ENCODE measurements at places on chromosomes 5 and 9.
A peak's percentile ranks its signal among the peaks of the same experiment; 100 is the strongest.

DNA sequence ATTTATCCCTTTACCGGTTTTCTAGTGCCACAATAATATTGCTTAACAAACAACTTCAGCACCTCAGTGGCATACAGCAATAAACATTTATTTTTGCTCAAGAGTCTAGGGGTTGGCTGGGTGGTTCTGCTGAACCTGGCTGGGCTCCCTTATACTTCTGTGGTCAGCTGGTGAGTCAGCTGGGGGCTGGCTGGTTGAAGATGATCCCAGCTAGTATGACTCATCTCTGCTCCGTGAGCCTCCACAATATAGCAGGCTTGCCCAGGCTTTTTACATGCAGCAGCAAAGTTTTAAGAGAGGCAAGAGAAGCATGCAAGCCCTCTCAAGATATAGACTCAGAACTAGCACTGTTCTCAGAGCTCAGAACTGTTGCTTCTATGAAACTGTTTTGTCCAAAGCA, 523.5 kb upstream of the CLINT1 start:
- peak; percentile 91 for DNase-seq

DNA sequence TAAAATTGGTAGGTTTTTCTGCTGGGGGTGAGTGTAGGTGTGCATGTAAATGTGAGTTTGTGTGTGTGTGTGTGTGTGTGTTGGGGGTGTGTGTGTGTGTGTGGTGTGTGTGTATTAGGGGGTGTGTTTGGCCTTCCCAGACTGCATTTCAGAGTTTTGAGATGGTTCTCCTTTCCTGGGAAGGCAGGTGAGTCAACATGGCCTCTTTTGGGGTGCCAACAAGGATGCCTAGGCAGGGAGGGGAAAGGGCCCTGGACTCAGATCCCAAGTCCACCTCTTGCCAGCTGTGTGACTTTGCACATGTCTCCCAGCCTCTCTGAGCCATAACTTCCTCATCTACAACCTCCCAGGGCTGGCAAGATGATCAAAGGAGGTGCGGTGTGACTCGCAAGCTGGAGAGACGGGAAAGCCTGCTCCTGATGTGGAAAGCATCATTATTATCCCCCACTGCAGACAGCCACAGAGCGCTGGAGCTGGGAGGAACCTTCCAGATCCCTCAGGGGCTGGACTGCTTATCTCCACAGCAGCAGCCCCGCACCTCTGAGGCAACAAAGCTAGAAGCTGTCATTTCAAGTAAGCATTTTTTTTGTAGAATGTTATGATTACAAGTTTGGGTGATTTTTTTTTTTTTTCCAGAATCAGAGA, 63.5 kb upstream of the TBC1D2 start:
- no peak for DNase-seq

- DNase-seq, result no peak
These were observed 272.6 kb downstream of the MSX2 start for GRCh38 chr5:174996941-174997340.

- no peak for DNase-seq
These were observed 57.1 kb downstream of the GALNT12 start for GRCh38 chr9:98864281-98865174.

DNA sequence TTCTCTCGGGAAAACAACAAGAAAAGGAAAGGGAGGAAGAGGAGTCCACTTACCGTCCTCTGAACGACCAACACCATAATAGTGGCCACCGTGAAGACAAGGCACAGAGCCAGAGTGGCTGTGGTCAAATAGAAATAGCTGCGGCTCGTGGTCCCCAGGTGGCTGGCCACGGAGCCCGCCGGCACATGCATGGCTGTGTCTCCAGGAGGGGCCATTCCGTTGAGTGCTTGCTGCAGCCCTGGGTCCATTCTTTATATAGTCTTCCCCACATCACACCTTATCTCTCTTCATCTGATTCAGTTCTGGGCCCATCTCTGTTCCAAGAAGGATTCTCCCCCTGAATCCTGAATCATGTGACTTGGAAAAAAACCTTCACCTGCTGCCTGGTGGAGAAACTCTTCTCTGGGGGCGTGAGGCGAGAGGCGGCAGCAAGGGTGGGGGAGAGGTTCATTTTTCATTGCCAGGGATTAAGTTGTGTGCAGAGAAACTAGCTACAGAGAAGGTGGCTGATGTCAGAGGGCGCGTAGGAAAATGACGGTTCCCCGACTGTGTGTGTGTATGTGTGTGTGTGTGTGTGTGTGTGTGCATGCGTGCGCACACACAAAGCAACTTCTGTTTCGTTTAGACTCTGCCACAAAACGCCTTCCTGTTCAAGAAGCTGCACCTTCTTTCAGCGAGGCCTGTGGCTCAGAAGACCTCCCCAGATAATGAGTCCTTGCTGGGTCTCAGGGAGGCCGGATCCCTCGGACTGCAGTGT, at the start of gene TNFSF8:
Gene TNFSF8, minus strand, starts transcription at position 536 of the 757 bp plus-strand sequence. Its CDS starts 288 bp downstream, at position 248.
- DNase-seq, result no peak

GRCh38 chr5:115524199-115524847, 20.3 kb downstream of the FEM1C start:
- no peak for DNase-seq

DNA sequence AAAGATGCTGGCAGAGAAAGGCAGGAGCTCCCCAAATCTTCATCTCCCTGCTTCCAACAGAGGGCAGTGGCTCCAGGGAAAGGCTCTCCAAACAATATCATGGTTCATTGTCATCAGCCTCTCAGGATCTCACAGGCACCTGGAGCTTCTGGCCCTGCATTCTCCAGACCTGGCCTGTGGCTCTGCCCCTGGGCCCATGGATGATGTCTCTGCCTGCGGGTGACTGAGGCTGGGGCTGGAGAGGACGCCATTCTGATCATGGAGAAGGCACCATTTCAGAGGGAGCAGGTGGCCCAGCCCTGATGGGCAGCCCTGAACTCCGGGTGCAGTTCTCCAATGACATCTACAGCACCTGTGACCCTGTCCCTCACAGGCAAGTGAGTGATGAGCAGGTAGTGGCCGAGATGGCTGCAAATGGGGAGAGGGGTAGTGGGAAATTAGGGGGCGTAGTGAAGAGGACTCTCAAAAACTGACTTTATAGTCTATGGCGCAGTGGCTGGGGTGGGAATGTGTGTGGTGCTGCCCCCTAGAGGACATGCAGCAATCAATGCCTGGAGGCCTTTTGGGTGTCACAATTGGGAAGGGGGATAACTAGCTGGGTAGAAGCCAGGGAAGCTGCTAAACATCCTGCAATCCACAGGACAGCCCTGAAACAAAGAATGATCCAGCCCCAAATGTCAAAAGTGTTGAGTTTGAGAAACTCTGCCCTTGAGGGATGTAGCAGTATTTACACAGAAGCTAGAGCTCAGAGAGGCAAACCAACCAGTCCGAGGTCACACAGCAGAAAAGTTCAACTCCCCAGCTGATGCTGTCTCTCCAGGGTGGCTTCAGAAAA, 3.2 kb downstream of the SH3PXD2B start:
- DNase-seq, result peak; percentile 40

DNA sequence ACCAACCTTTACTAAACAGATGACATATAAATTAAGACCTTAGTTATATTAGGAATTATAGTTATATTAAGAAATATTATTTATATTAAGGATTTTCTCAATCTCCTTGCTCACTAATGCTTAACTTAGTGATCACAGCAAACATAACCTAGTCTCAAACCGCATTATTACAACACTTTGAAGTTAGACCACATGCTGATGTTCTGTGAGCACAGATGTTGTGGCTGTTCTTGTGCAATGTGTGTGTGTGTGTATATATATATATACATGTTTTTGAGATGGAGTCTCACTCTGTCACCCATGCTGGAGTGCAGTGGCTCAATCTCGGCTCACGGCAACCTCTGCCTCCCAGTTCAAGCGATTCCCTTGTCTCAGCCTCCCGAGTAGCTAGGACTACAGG, 20.5 kb downstream of the ELP1 start:
- no peak for DNase-seq

GRCh38 chr5:180159756-180160155, 49.3 kb downstream of the RASGEF1C start:
- DNase-seq, result no peak

- DNase-seq, result no peak
These were observed 33.0 kb downstream of the GOLGA2 start for GRCh38 chr9:128242828-128243214.

GRCh38 chr5:140827704-140828361, at the start of gene PCDHA6:
Gene PCDHA6, plus strand, starts transcription at chr5:140827960. Its CDS starts 132 bp downstream, at chr5:140828092.
- no peak for DNase-seq
